ENCODE measurements at places on chromosomes 5 and 9.

- no peak for DNase-seq
Measured at GRCh38 chr5:62790348-62790747, 211.7 kb downstream of the LRRC70 start.

DNA sequence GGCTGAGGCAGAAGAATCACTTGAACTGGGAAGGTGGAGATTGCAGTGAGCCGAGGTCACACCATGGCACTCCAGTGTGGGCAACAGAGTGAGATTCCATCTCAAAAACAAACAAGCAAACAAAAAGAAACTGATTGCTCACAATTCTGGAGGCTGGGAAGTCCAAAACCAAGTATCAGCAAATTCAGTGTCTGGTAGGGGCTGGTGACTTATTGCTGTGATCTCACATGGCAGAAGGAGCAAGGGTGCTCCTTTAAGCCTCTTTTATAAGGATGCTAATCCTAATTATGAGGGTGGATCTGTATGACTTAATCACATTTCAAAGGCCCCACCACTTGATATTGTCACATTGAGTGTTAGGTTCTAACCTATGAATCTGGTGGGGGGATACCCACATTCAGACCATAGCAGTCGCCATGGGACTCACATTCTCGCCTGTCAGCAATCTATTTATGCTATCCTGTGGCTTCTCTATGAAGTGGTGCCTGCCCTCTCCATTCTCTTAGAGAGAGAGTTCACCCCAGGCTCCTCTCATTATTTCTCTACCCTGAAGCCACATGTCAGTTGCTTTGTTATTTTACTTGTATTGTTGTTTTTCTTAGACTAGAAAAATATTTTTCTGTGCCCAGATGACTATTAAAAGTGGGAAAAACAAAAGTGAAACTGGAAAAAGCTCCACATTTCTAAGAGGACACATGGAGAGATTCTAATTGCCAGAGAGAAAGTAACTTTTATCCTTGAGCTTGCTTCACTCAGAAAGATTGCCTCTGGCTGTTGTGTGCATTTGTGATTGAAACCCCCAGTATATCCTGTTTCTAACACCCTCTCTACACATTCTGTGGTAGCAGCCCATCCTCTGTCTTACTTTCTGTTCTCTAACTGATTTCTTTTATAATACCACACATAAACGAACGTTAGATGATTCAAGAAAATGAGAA is 18.8 kb upstream of the PRLR start:
- DNase-seq: no peak

GRCh38 chr5:18972177-18972576 is 1015.8 kb downstream of the CDH18 start:
- DNase-seq: no peak

DNA sequence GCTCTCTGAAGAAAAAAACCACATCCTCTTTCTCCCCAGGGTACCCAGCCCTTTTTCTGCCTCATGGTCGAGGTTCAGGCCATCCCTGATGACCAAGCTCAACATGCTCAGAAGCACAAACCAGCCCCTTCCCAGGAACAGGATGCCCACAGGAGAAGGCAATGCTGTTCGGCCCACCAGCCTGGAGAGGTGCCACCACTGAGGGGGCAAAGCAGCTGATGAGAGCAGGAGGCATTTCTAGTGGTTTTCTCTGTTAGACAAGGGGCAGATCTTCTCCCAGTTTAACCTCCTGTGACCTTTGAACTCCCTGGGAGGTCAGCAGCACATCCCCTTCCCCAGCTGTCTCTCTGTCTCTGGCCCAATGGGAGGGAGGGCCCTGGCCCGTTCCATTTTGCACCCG is 73.0 kb downstream of the PAX5 start:
- no peak for DNase-seq

DNA sequence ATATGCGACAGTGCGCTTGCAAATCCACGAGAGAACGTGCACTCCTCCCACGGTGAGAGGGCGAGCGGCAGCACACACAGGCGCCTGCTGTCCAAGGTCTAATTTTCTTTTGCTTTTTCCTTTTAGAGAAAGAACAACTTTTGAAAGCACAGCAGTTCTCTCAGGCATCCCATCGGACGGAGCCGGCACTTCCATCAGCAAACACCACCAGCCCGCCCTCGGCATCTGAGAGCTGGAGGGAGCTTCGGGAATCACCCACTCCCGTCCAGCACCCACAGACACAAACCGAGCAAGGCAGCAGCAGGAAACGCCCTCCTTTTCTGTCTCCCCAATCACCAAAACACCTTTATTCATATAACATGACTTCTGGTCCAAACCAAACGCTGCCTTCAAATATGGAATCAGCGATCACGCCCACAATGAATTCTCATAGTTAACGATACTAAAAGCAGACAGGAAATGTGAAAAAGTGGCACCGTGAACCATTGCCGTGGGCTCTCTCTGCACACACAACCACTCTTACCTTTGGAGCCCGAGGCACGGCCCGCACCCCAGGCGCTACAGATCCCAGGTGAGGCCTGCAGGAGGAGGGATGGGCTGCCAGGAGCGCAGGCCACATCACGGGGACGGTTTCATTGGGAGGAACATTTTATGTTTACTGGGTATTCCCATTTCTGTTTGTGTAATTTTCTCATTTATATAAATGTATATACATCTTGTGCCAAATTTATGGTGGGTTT is 14.2 kb downstream of the LPCAT1 start:
- DNase-seq: no peak

DNA sequence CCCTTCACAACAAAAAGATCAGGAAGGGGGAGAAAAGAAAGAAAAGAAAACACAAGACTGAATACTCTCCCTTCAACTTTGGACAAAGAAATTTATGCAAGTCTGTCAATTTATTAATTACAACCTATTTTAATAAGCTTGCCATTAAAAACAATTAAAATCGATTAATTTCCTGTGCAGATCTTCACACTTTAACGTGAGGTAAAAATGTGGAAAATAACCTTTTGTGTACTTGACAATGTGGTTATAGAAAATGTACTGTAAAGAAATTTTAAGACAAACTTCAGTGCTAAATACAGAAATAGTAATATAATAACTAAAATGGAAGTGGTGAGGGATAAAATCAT is 2.7 kb upstream of the MLLT3 start:
- no peak for DNase-seq

DNA sequence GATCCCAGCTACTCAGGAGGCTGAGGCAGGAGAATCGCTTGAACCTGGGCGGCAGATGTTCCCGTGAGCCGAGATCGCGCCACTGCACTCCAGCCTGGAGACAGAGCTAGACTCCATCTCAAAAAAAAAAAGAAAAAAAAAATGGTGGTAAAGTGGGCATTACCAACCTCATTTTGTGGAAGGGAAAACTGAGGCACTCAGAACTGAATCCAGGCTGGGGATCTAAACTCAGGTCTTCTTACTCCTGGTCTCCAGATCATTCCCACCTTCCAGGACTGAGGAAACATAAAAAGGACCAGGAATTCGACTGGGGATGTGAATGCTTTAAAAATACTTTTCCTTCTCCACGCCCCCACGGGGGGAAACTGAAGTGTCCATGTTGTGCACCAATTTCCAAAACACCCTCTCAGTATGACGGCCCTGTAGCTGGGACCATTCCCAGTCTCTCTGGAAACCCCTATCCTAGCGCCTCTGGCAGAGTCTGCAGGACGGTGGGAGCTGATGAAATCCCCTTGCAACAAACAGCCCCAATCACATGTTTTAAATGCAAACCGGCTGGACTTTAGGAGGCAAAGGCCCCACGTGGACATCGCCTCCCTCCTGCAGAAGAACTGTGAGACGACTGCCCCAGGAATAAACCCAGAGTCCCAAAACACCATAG is 8.9 kb upstream of the AKNA start:
- no peak for DNase-seq

GRCh38 chr5:19496056-19496455 is 491.9 kb downstream of the CDH18 start:
- DNase-seq: no peak

Measured in activated CD4-positive, alpha-beta T cell treated with anti-CD3 and anti-CD28 coated beads, Interleukin-2, amount 10 ng/mL, durations not matched to agents 24 days and 14 days (primary cell).